Activated T-cell treated with anti-CD3 and anti-CD28 coated beads, Interleukin-2, amount 50 U/mL, for 72 hours (primary cell): ENCODE measurements at places on chromosomes 3 and 15.

- DNase-seq, result no peak
Measured at GRCh38 chr3:46692566-46692990, 901 bp downstream of the ALS2CL start.

DNA sequence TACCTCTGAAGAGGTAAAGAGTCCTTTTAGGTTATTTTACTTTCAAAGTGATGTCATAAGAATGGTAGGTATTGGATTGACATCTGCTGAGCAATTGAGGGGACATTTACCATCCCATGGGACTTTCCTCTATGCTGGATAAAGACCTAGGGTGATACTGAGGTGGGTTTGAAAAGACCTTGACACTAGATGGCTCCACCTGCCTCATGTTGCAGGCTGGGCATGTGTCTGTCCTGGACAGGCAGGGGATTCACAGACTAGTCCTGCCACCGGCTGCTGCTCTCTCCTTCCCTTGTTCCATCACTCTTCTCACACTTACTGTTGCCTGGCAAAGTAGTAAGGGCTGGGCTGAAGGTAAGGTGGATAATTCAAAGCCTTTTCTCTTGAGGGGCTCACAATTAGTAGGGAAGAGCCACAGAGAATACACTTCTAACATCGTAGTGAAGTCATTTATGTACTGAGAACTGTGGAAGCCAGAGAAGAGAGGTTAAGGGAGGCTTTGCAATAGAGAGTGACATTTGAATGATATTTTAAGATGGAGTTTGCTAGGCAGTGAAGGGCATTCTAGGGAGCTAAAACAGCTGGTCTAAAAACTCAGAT is 27.7 kb downstream of the TRAK1 start:
- peak; percentile 10 for DNase-seq

DNA sequence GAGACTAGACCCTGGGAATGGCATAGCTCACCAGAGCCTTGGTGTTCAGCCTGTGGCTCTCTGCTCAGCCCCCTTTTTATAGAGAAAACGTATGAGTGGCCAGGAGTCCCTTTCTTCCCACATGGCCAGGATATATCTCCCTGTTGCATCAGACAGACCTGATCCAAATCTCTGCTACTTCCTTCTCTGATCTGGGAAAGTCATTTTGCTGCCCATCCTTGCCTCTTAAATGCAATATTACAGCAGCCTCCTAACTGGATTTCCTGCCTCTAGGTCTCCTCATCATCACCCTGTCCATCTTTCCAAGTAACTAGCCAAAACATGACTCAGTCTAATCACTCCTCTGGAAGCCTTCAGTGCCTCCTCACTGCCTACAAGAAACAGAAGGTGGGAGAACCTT is 42.9 kb downstream of the CTDSPL start:
- no peak for DNase-seq

GRCh38 chr15:59833366-59833765 is 144.2 kb upstream of the BNIP2 start:
- no peak for DNase-seq

- no peak for DNase-seq
Measured at GRCh38 chr3:79983118-79983517, 215.3 kb upstream of the ROBO1 start.

GRCh38 chr3:187006864-187007630 is 76.7 kb downstream of the ST6GAL1 start:
- no peak for DNase-seq

GRCh38 chr3:174329321-174329720 is 529.8 kb upstream of the NAALADL2 start:
- no peak for DNase-seq

DNA sequence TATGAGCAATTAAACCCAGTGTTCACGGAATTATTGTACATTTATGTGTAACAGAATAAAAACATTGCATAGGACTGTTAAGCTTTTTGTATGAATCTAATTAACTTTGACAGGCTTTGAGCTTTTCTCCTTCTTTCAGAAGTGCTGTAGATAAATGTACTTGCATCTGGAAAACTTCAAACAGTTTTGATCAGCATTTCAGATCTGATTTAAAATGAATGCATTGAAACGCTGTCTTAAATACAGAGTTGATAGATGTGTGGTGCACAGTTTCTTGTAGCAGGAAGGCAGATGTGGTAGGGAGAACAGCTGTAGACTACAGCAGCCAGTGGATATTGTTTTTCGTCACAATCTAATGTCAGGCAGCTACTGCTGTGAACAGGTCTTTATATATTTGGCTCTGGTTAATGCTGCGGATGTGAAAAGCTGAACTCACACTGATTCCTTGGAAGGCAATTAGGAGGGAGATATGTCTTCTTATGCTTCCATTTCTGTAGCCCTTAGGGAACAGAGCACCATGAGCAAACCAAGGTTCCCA is 193.8 kb upstream of the GOLIM4 start:
- no peak for DNase-seq

DNA sequence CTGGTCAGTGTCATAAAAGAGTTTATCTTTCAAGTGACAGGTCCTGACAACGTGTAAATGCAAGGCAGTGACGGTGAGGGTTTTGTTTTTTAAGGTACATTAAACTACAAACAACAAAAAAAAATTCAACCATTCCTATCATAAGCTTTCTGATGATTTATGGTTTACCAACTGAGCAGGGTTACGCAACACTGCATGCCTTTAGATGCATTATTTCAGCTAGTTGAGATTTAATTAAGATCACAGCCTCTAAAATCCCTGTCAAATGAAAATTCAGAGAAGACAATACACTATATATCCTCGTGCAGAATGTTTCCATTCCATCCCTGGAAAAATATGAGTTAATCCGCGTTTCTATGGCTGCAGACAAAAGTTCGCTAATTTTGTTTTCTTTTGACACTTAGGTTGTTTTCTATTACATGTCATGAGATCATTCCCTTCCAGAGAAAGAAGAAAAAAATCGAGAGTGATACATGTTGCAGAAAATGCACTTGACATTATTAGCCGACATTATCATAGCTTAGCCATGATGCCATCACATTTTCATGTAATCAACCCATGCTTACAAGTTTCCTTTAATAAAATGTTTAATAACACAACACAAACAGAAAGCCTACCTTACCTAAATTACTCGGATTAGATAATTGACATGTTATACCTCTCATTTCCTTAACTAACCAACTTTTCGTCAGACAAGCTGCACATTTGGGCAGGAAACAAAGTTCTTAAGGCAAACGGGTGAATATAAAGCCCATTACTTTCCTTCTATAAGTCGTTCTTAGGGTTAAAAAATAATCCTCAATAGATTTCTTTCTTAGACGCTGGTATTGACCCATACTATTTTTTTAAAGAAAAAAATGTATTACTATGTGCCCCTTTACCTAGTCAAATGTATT is 521.2 kb downstream of the FOXP1 start:
- DNase-seq, result no peak

- DNase-seq, result peak; percentile 67
Measured at GRCh38 chr3:187616307-187616972, 53.8 kb downstream of the SST start.

- DNase-seq, result no peak
Measured at GRCh38 chr15:85693277-85693676, 101.4 kb downstream of the KLHL25 start.

DNA sequence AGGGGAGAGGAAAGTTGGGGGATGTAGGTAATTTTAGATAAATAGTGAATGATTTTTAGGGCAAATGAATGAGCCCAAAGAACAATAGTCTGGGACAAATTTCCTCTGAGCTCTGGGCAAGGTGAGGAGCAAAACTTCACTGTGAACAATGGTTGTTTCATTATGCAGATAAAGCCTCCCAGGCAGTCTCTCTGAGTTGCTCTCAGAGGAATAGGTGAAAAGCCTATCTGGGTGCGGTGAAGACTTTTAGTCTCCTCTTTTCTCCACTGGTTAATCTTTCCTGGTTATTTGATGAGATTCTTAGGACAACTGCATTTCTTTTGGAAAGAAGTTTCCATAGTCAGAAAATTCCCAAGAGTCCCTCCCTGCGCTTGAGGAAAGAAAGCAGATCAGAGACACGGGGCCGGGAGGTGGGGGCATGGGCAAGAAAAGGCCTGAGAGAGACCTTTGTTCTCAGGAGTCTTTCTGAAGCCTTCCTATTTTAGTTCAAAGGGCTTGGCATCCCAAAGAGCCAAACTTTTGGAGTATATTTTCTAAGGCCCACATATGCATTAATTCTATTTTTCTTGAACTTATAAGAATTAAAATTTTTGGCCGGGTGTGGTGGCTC is 353.6 kb upstream of the SLCO3A1 start:
- no peak for DNase-seq

DNA sequence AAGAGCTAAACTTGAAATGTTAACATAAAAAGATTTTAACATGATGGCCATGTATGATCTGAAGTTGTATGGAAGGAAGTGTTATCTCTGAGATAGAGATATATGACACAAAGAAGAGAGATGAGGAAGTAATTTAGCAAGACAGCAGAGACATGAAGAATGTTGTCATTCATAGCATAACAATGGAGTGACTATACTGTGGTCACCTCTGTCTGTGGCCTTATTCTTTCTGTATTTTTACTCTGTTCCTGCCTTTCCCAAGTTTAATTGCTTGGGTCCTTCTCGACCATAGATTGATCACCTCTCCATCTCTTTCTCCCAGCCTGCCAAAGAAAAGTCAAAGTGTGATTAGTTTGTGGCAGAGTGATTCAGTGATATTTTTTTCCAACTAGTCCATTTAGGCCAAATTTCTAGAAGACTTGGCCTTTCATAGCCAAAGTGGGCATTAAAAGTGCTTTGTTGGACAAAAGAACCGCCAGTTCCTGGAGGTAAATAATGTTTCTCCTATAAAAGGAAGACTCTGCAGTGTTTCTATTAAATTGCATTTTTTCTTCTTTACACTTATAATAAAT is 711.9 kb downstream of the CADM2 start:
- no peak for DNase-seq

GRCh38 chr3:15241341-15241740 is 35.3 kb downstream of the CAPN7 start:
- DNase-seq, result peak; percentile 28

GRCh38 chr3:115418583-115418982 is 204.7 kb upstream of the GAP43 start:
- no peak for DNase-seq

DNA sequence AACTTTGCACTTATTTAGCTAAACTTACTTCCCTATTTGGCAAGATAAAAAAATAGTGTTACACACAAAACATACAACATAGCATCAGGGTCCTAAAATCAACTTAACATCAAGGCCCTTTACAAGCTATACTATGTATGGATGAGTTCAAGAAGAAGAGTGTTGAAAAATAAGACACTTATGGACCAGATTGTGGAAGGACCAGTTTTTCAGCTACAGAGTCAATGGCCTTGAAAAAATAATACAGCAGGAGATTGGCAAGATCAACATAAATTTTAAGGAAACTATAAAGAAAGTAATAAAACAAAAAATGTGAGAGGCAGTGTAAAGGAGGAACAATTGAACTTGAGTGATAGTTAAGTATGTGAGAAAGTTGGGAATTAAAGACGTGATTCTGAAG is 66.3 kb upstream of the BBX start:
- no peak for DNase-seq
